A673 (cell line): ENCODE measurements at places on chromosomes 11 and 22. TPM values are rescaled to one million over a fixed set of nuclear protein-coding genes. Genes with fewer than 3 reads are reported as not detected.

Gene LIF
- total RNA-seq = 0.24 and 0.59 TPM in 2 replicates

Gene FXYD6
- 12.2 and 12.9 TPM in 2 replicates for total RNA-seq

GRCh38 chr11:68398995-68399851, 61.3 kb upstream of the PPP6R3 start:
- DNase-seq = no peak

- no peak for DNase-seq
These were observed 332.4 kb downstream of the TBC1D22A start for GRCh38 chr22:47094861-47095330.

- DNase-seq = no peak
These were observed 19.7 kb downstream of the FLI1 start for GRCh38 chr11:128713595-128713994.

- no peak for DNase-seq
These were observed 3.2 kb downstream of the CHRM1 start for GRCh38 chr11:62917906-62918502.

DNA sequence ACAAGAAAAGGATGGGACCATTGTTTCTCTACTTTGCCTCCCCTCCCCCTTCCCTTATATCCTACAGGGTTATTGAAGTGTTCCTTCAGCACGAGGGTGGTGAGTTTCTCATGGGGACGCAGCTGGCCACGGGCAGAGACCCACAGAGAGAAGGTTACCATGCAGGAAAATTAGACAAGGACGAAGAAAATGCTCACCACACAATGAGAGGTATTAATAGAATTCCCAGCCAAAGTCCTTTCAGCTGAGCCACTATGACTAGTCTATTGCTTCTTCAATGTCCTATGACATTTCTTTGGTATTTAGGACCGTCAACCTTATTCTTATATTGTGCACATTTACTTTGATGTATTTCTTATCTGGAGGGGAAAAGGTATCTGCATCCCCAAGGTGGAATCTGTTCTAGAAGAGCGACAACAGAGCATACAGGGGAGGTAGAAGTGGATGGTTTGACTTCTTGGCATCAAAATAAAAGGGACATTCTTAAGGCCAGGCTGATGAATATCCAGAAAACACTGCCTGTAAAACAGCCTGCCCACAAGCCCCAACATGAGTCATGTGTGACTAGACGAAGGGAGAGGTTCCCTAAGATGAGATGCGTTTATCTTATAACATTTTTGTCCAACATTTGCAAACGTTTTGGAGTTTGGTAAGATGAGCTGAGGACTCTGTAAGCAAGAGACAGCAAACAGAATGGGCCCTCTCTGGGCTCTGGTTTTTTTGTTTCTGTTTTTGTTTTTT, 209.8 kb upstream of the NARS2 start:
- DNase-seq = no peak

GRCh38 chr22:44158816-44159215, 21.9 kb upstream of the PARVG start:
- no peak for DNase-seq

DNA sequence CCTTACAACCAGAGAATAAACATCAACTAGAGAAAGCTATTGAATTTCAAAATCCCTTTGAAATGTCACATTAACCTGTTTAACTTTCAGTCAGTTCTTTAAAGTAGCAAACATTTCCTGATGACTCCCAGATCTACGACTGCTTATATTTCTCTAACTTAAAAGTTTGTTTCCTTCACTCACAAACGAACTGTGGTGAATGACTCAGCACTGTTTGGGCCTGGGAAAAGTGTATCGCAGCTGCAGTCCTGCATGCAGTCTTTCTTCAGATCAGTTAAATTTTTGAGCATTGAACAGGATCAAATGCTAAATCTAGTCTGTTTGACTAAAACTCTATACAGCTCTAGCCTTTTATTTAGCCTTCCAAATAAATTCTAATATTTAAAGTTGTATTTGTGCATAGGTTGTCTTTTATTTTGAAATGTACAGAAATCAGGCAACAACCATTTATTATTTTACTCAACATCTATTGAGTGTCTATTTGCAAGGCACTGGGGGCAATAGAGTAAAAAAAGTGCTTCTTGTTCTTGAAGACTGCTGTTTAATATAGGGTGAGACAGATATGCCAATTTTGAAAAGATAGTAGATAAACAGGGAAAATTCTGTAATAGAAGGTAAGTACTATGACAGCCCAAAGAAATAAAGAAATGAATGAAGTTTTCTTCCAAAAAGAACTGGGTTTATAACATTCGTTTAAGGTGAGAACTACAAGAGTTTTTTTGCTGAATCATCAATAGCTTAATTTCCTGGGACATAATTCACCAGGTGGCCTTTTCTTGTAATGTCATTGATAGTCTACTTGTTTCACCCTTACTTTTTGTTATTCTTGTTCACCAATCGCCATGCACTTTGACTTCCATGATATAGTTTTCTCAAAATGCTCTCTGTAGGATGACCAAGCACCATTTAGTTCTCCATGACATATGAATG, 235.4 kb downstream of the METTL15 start:
- DNase-seq = peak; percentile 48

DNA sequence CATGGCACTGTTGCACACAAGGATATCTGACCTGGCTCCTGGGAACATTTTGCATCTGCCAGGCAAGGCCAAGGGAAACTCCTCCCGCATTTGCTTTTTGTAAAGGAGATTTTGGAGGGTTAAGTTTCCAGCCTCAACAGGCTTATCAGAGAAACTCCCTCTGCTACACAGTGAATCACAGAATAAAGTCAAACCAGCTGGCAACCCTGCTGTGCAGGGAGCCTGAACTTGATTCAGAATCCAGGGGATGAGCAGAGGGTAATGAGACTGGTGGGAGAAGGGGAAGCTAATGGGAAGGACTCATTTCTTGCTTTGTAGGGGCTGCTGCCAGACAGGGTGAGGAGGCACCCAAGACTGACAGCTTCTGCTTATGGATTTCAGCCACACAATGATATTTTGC, 185.3 kb upstream of the ISX start:
- no peak for DNase-seq

GRCh38 chr11:133383201-133383600, 149.1 kb downstream of the OPCML start:
- no peak for DNase-seq

DNA sequence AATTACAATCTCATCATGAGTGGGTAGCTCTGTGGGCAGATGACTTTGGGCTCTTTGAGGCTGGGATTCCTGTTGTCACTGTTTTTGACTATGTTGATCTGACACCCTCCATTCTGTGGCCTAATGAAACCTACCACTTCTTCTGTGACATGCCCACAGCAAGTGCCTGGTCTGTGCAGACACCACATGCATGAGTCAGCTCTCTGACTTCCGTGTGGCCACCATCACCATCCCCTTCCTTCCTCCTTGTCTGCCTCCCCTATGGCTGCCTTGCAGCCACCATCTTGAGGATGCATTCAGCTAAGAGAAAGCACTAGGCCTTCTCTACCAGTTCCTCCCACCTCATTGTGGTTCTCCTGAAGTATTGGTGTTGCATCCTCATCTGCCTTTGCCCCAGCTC, 15.3 kb upstream of the OR10V1 start:
- DNase-seq = no peak

DNA sequence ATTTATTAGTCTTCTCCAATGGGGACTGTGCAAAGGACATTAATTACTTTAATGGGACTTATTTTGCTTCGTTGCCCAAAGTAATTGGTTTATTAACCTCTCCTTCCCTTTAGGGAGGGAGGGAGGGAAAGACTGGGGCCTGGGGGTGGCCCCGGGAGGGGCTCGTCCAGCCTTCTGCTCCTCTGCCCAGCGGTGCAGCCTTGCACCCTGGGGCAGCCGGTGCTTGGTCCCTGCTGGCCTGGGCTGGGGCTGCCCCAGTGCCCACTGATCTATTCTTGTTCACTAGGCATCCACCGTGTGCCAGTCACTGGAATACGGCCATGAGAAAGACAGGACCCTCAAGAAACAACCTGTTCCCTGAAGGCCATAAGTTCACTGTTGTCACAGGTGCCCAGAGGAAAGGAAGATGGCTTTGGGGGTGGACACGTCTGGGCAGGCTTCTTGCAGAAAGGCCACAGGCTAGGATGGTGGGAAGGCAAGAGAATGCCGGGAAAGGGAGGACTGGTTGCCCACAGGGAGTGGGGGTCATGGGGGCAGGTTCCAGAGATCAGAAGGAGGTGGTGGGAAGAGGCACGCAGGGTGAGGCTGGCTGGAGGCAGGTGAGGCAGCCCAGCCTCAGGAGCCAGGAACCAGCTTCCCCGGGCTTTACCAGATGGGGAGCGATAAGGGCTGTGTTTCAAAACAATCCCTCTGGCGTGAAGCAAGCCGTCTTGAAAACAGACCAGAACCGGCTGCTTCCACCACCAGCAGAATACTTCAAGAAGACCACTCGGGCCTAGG, 47.6 kb upstream of the KCNQ1OT1 start:
- no peak for DNase-seq

GRCh38 chr22:19872779-19873137, 18.1 kb upstream of the GNB1L start:
- DNase-seq = no peak

- no peak for DNase-seq
These were observed 4.9 kb downstream of the CRYAB start for GRCh38 chr11:111906680-111907079.

GRCh38 chr22:50696251-50696798, 23.7 kb downstream of the SHANK3 start:
- DNase-seq = no peak

DNA sequence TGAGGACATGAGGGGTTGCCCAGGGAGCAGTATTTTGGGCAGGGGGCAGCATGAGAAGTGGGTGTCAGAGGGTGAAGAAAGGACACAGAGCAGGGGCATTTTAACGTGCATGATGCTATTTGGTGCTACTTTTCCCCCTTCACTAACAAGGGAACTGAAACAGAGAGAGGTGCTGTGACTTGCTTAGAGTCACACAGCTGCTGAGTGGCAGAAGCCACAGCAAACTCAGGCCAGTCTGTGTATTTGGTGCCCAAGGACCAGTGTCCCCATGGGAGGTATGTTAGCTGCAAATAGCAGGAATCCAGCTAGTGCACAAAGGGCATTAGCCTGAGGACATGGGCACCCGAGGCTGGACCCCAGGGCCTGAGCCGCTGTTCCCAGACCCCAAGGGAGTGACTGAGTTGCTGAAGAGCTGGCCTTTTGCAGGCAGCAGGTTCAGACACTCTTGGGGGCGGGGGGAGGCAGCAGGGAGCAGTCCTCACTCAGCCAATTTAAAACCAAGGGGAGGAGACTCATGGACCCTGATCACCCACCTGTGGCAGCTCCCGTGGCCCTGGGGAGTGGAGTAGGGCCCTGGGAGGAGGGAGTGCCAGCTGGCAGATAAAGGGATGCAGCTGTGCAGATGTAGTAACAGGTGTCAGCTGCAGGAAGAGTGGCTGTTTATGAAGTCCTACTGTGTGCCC, 14.6 kb downstream of the PARVG start:
- DNase-seq = no peak

- DNase-seq = no peak
These were observed 124.5 kb downstream of the RRAS2 start for GRCh38 chr11:14234446-14234845.
